CD4-positive, alpha-beta memory T cell (primary cell): ENCODE measurements at places on chromosomes 11 and 22. TPM values are rescaled to one million over a fixed set of nuclear protein-coding genes. Genes with fewer than 3 reads are reported as not detected.
A peak's percentile ranks its signal among the peaks of the same experiment; 100 is the strongest.

GRCh38 chr11:27410272-27410671, 47.3 kb upstream of the CCDC34 start:
- H3K4me3 ChIP-seq: no peak overlapping the region
- no peaks in the 10 kb centered on the region for H3K36me3 ChIP-seq
- DNase-seq: no peak
- no peak overlapping the region for H3K27ac ChIP-seq
- H3K27me3 ChIP-seq: no peaks in the 10 kb centered on the region

- H3K27ac ChIP-seq: no peak overlapping the region
- no peaks in the 10 kb centered on the region for H3K4me1 ChIP-seq
- H3K36me3 ChIP-seq: no peaks in the 10 kb centered on the region
Observed at GRCh38 chr11:23124996-23125395, 264.7 kb upstream of the CCDC179 start.

DNA sequence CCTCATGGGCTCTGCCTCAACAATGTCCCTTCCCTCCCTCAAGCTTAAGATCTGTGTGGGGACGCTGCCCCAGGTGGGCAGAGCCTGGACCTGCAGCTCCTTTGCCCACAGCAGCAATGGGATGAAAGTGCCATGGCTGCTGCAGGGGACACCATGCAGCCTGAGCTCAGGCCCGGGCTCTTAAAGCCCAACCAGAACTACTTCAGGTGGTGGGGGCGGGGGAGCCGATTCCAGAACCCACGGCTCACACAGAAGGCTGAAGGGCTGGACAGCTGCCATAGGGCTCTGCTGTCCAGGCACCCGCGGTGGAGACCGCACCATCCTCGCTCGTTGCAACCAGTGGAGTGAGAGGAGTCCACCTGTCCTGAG, 12.5 kb downstream of the CHID1 start:
- no peak overlapping the region for H3K27ac ChIP-seq
- peaks cover 36% of the 10 kb centered on the region for H3K36me3 ChIP-seq
- DNase-seq: no peak
- H3K4me1 ChIP-seq: no peaks in the 10 kb centered on the region

GRCh38 chr11:30917859-30918478, 331.8 kb upstream of the MPPED2 start:
- no peaks in the 10 kb centered on the region for H3K27me3 ChIP-seq
- no peak overlapping the region for H3K4me3 ChIP-seq
- H3K27ac ChIP-seq: no peak overlapping the region
- no peak for DNase-seq
- H3K4me1 ChIP-seq: no peaks in the 10 kb centered on the region
- H3K36me3 ChIP-seq: no peaks in the 10 kb centered on the region

DNA sequence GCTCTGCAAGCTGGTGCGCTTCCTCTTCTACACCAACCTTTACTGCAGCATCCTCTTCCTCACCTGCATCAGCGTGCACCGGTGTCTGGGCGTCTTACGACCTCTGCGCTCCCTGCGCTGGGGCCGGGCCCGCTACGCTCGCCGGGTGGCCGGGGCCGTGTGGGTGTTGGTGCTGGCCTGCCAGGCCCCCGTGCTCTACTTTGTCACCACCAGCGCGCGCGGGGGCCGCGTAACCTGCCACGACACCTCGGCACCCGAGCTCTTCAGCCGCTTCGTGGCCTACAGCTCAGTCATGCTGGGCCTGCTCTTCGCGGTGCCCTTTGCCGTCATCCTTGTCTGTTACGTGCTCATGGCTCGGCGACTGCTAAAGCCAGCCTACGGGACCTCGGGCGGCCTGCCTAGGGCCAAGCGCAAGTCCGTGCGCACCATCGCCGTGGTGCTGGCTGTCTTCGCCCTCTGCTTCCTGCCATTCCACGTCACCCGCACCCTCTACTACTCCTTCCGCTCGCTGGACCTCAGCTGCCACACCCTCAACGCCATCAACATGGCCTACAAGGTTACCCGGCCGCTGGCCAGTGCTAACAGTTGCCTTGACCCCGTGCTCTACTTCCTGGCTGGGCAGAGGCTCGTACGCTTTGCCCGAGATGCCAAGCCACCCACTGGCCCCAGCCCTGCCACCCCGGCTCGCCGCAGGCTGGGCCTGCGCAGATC, 16.5 kb downstream of the P2RY2 start:
- DNase-seq: no peak
- no peak overlapping the region for H3K4me3 ChIP-seq
- no peaks in the 10 kb centered on the region for H3K36me3 ChIP-seq
- no peak overlapping the region for H3K27ac ChIP-seq

- peaks cover 93% of the 10 kb centered on the region for H3K4me1 ChIP-seq
- no peak overlapping the region for H3K4me3 ChIP-seq
- no peaks in the 10 kb centered on the region for H3K27me3 ChIP-seq
- peak overlapping the region; percentile 36 for H3K27ac ChIP-seq
Observed at GRCh38 chr11:66082946-66083698, 13.1 kb downstream of the PACS1 start.

DNA sequence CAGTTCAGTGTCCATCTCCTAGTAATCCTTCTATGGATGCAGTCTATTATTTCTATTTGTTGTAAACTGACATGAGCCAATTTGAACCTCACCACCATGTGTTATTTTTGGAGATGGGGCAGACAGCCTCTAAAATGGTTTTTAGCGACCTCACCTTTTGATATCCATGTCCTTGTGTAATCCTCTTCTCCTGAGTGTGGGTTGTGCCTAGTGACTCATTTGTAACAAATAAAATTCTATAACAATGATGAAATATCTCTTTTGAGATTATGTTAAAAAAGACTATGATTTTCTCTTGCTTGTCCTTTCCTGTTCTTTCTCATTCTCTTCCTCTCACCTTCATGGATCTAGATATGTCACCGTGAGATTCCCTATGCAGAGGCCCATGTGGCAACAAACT, 554.6 kb upstream of the ANO3 start:
- no peaks in the 10 kb centered on the region for H3K4me1 ChIP-seq
- no peak for DNase-seq
- no peaks in the 10 kb centered on the region for H3K27me3 ChIP-seq
- no peak overlapping the region for H3K27ac ChIP-seq
- H3K4me3 ChIP-seq: no peak overlapping the region

DNA sequence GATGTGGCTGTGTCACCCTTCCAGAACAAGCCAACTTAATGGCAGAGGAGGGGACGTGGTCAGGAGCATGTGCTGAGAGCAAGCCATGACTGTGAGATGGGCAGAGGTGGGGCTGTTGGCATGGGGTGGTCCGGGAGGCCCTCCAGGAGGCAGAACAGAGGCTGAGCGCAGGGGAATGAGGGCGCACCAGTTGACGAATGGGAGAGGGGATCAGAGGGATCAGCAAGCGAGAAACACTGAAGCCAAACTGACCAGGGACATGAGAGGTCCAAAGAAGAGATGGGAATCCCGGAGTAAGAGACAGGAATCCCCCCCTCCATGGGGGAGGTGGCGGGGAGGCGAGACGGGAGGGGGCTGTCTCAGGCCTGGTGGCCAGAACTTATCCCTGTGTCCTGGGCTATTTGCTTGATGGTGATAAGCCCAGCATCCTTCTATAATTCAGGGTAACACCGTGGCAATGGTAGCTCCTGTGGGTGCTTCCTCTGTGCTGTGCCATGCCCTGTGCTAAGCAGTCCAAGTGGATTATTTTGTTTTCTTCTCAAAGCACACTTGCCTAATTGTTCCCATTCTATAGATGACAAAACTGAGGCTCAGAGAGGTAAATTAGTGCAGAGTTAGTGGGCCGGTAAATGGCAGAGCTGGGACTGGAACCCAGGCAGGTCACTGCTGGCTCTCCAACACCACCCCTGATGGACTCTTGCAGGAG, 83.4 kb upstream of the SHISAL1 start:
- H3K27me3 ChIP-seq: no peaks in the 10 kb centered on the region
- no peaks in the 10 kb centered on the region for H3K36me3 ChIP-seq
- H3K27ac ChIP-seq: no peak overlapping the region
- no peak for DNase-seq
- H3K4me3 ChIP-seq: no peak overlapping the region
- no peaks in the 10 kb centered on the region for H3K4me1 ChIP-seq

GRCh38 chr11:69916806-69917387, 97.7 kb upstream of the FGF3 start:
- DNase-seq: no peak
- H3K36me3 ChIP-seq: no peaks in the 10 kb centered on the region
- H3K4me3 ChIP-seq: no peak overlapping the region
- no peaks in the 10 kb centered on the region for H3K27me3 ChIP-seq
- H3K4me1 ChIP-seq: no peaks in the 10 kb centered on the region
- no peak overlapping the region for H3K27ac ChIP-seq

DNA sequence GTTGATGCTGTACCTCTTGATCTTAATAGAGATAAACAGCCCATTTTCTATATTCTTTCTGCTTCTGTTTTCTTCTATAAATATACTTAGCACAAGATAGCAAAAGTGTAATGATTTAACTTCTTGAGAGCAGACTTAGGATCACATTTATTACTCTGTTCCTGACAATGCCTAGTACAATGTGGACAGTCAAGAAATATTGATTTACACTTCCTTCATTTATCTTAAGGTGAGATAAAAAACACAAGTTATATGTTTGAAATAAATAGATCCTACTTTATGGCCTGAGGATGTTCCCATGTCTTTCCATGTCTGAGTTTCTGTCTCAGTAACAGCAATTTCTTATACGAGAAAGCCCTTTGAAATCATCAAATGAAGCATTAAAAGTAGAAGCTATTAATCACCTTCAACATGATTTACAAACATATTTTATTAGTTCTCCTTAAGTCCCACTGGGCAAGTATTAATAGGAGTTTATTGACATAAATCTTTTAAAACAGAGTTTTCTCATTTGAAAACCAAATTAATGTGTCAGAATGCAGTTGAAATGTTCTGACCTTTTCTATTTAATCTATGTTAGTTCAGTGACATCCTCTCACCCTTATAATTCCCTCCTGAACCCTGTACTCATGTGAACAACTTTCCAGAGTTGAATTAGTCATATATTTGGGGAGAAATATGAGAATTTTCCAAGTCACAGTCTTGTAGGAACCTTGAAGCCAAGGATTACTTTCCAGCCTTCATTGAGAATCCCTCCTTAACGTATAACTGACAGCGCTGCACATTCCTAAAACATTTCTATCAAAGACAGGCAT, 1611.7 kb upstream of the TENM4 start:
- H3K4me3 ChIP-seq: no peak overlapping the region
- H3K27ac ChIP-seq: no peak overlapping the region
- H3K36me3 ChIP-seq: no peaks in the 10 kb centered on the region
- no peaks in the 10 kb centered on the region for H3K4me1 ChIP-seq
- no peaks in the 10 kb centered on the region for H3K27me3 ChIP-seq

- DNase-seq: no peak
- H3K4me1 ChIP-seq: no peaks in the 10 kb centered on the region
- no peaks in the 10 kb centered on the region for H3K27me3 ChIP-seq
- H3K27ac ChIP-seq: no peak overlapping the region
- H3K4me3 ChIP-seq: no peak overlapping the region
Observed at GRCh38 chr11:90343673-90344072, 120.8 kb upstream of the CHORDC1 start.

GRCh38 chr11:76161261-76161961, 44.9 kb downstream of the WNT11 start:
- H3K27me3 ChIP-seq: no peaks in the 10 kb centered on the region
- H3K4me3 ChIP-seq: no peak overlapping the region
- no peak for DNase-seq

DNA sequence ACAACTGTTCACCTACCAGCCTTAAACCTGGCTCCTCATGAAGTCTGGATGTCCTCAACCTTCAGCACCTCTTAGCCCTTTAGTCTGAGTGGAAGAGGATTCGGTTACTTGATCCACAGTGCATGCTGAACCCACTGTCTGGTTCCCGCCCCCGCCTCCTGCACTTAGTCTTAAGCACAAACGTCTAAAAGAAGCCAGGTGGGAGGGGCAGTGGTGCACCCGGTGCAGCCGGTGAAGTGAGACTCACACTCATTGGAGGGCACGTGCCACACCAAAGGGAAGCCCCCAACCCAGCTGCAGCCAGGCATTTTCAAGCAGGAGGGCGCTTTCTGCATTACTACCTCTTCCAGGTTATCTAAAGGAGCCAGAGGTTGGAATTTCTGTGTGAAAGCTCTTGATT, 146.8 kb downstream of the COMMD9 start:
- no peaks in the 10 kb centered on the region for H3K4me1 ChIP-seq
- H3K36me3 ChIP-seq: no peaks in the 10 kb centered on the region
- no peak for DNase-seq
- H3K4me3 ChIP-seq: no peak overlapping the region
- H3K27ac ChIP-seq: no peak overlapping the region
- no peaks in the 10 kb centered on the region for H3K27me3 ChIP-seq

- H3K27me3 ChIP-seq: no peaks in the 10 kb centered on the region
- no peaks in the 10 kb centered on the region for H3K36me3 ChIP-seq
- no peak overlapping the region for H3K27ac ChIP-seq
- peak; percentile 41 for DNase-seq
Observed at GRCh38 chr11:134027671-134028070, 41.2 kb upstream of the JAM3 start.

DNA sequence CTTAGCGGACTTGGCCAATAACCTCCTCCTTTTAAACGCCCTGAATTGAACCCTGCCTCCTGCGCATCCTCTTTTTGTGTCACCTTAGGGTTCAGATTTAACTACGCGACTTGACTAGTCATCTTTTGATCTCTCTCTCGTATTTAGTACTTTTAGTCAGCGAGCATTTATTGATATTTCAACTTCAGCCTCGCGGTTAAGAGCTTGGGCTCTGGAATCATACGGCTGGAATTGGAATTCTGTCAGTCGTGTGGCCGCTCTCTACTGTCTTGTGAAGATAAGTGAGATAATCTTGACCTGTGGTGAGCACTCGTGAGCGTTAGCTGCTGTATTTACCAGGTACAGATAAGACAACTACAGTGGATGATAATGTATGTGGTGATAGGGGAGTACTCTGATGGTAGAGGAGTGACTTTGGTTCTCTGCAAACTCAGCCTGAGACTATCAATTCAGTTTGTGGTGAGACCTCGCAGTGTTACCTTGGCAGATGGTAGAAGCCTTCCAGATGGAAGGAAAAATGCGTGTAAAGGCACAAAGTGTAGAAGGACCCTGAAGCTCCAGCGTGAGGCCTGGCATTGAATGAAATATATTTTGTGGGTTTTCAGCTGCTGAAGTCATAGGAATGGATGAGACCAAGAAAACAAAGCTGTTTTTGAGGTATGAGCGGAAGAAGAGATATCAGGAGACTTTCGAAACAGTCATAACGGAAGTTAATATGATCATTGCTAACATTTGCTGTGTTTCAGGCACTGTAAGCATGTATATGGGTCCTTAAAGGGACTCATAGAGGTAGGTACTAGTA, 682 bp downstream of the ATM start:
- no peaks in the 10 kb centered on the region for H3K27me3 ChIP-seq
- DNase-seq: peak; percentile 66
- H3K4me1 ChIP-seq: peaks cover 56% of the 10 kb centered on the region
- H3K4me3 ChIP-seq: peak overlapping the region; percentile 97
- H3K36me3 ChIP-seq: peaks cover 5% of the 10 kb centered on the region
- H3K27ac ChIP-seq: peak overlapping the region; percentile 97

GRCh38 chr22:32589007-32589406, 114.4 kb downstream of the FBXO7 start:
- no peak overlapping the region for H3K27ac ChIP-seq
- no peaks in the 10 kb centered on the region for H3K36me3 ChIP-seq
- no peaks in the 10 kb centered on the region for H3K27me3 ChIP-seq
- H3K4me1 ChIP-seq: no peaks in the 10 kb centered on the region

Gene OR8H1
- not detected for total RNA-seq

Gene MYRF
- total RNA-seq: 1.6 TPM

Gene FGF3
- not detected for total RNA-seq

Gene CCDC116
- total RNA-seq: 0.19 TPM

Gene ESAM
- total RNA-seq: 1.5 TPM

Gene ROBO3
- total RNA-seq: 16.2 TPM

Gene FOLR2
- not detected for total RNA-seq

Gene SNX15
- 24.5 TPM for total RNA-seq
